ENCODE measurements at places on chromosomes 12 and 14.

GRCh38 chr12:79098530-79098929 lies 234.0 kb downstream of the SYT1 start:
- no peak for DNase-seq

- DNase-seq = no peak
Measured at GRCh38 chr14:58143106-58143505, 8.9 kb downstream of the ARMH4 start.

- peak; percentile 52 for DNase-seq
Measured at GRCh38 chr12:49288412-49288853, 6.5 kb upstream of the PRPH start.

- no peak for DNase-seq
Measured at GRCh38 chr12:33245434-33245833, 194.2 kb downstream of the SYT10 start.

- no peak for DNase-seq
Measured at GRCh38 chr14:31957565-31957964, 119.5 kb upstream of the ARHGAP5 start.

DNA sequence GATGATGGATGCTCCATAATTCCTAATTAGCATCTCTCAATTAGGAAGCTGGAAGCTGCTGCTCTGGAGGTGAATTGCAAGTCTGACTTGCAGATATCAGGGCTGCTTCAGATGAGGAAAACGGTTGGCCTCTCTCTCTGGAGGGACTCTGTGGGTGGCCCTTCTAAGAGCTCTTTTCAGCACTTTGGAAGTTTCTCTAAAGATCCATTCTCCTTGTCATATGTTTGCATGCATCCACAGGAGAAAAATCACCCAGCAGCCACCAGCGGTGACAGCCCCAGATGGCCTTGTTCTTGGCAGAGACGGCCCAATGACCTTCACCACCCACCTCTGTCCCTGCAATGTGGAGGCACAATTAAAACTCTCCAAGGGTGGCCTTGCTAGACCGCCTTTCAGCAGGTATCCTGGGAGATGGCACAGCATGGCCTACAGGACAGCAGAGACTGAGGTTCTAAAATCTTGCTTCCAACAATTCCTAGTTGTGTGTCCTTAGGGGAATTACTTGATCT lies 42.3 kb downstream of the KSR2 start:
- no peak for DNase-seq

- peak; percentile 52 for DNase-seq
Measured at GRCh38 chr12:89160716-89161123, 191.6 kb downstream of the DUSP6 start.

DNA sequence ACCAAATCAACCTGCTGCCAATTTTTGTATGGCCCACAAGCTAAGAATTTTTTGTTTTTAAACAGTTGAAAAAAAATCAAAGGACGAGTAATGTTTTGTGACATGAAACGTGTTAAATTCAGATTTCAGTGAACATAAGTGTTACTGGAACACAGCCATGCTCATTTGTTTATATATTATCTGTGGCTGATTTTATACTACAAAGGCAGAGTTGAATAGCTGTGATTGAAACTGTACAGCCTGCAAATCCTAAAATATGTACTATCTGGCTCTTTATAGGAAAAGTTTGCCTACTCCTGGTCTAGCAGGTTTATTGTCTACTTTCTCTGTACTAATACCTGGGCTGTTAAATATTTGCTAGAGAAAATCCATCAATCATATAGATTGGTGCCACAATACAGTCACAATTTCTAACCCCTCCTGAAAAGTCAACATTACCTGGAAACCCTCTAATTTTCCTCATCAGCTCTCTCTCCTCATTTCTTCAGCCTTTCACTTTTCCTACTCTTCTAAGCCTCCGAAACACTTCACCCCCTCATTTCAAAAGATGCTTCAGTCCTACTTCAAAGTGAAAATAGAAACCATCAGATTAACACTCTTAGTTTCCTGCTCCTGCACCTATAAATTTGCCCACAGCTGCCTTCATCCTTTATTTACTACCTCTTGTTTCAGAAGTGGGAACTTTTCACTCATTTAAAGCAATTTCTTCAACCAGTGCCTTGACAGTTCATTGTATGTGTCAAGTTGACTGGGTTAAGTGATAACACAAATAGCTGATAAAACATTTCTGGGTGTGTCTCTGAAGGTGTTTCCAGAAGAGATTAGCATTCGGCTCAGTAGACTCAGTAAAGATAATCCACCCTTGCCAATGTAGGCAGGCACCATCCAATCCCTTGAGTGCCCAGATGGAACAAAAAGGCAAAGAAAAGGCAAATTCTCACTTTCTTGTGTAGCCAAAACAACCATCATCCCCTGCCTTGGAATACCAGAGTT lies 18.0 kb upstream of the C2CD5 start:
- no peak for DNase-seq

DNA sequence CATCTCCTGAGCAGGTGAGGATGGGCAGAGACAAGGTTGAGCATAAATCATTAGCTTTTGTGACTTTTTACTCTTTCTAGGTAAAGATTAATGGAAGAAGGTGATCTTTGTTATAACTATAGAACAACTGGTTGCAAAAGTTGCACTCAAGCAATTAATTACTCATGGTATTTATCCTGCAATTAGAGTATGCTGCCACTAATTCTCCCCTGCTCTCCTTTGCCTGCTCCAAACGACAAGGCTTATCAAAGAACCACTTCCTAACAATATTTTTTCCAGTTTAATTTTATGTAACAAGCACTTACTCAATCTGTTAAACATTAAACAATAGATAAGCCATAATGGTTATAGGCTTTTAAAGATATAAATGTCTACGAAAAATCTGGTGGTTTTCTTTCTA lies 189.9 kb upstream of the PELI2 start:
- no peak for DNase-seq

- DNase-seq = no peak
Measured at GRCh38 chr14:68501614-68502052, 291.2 kb downstream of the ZFP36L1 start.

DNA sequence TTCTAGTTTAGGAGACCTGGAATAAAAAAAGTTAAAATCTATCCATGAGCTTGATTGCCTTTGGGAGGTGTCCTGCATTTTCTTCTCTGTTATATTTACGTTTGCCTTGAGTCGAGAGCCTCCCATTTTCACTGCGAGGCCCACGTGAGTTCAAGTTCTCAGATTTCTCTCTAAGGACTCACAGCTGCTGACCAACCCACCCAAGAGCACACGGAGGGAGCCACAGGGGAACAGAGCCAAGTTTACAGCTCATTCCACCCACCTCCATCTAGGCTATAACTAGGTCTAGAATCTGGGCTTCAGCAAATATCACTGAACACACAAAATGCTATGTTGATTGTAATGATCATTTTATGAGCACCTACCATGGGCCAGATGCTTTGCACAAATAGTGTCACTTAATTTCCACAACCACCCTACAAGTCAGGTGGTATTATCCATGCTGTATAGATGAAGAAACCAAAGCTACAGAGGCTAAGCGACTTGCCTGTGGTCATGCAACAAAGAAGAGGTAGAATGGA lies 16.7 kb downstream of the ALDH1L2 start:
- no peak for DNase-seq

DNA sequence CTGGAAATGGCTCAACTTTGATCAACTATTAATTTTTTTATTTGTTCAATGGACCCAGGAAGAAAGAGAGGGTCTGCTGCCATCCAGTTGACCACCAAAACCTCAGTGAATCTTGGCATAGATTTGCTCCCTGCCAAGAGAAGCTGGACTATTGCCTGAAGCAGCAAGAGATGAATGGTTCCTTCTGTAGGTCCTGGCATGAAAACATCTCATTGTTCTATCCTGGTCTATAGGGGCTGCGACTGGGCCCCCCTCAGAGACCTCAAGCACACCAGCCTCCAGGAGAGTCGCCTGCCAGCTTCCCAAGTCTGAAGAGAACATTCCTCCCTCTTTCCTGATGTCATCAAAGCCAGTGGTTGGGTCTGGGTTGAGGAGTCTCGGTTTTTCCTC lies 204.9 kb downstream of the TMX1 start:
- DNase-seq = no peak

DNA sequence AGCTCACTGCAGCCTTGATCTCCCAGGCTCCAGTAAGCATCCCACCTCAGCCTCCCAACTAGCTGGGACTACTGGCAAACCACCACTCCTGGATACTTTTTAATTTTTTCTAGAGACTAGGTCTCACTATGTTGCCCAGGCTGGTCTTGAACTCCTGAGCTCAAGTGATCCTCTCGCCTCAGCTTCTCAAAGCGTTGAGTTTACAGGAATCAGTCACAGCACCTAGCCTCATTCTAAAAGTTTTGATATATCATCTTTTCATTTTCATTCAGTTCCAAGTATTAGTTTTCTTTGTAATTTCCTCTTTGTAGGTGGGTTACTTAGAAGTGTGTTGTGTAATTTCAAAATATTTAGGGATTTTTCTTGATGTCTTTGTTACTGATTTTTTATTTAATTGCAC lies 9.6 kb downstream of the CBX5 start:
- no peak for DNase-seq

DNA sequence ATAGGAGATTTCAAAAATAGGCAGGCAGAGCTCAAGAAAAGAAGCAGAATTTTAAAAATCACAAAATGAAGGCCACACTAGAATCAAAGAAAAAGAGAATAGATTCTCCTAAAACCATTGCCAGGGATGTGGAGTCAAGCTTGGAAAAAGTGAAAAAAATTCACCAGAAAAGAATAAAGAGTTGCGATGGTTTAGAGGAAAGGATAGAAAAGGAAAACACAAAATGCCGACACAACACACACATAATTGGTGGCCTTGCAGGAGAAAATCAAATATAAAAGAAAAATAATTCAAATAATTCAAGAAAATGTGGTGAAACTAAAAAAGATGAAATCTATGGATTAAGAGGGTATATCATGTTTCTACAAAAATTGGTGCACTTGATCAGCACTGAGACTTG lies 181.6 kb upstream of the C14orf180 start:
- DNase-seq = no peak

DNA sequence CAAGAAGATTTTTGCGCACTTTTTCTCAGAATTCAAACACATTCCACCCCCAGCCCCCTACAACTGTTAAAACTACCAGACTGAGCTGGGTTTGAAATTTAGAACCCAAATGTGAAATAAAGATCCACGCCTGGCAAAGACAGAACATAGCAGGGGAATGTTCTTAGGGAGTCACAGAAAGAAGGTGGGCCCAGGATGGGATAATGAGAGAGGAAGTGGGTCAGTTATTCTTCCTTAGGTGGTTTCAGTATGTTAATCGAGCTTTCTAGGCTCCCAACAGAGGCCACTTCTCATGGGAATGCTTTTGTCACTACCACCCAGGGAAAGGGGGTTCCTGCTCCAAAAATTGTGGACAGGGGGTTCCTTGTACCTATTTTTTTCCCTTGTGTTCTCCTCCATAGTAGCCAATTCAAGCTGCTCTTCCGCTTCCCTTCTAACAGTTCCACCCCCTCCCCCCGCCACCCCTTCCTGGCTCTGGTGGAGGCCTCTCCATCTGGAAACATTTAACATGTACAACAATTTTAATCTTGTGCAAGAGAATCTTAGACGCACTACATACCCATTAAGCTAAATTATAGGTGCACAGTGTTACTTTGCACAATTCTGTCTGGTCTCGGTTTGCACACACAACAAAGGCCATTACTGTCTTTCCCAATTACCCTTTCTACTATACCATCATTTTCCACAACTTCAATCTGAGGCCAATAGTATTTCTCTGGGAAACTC lies 218.1 kb downstream of the MON2 start:
- no peak for DNase-seq

GRCh38 chr14:79840103-79840502 lies 371.2 kb downstream of the DIO2 start:
- DNase-seq = no peak

DNA sequence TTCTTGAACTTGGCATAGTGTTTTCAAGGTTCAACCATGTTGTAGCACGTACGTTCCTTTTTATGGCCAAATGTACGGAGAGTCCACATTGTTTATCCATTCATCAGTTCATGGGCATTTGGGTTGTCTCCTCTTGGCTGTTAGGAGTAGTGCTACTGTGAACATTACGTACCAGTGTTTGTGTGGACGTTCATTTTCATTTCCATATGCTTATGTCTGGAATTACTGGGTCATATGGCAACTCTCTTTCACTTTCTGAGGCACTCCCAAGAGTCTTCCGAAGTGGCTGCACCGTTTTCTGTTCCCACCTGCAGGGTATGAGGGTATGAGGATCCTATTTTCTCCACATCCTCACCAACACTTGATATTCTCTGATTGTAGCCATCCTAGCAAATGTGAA lies 49.1 kb upstream of the TSPAN9 start:
- DNase-seq = no peak

DNA sequence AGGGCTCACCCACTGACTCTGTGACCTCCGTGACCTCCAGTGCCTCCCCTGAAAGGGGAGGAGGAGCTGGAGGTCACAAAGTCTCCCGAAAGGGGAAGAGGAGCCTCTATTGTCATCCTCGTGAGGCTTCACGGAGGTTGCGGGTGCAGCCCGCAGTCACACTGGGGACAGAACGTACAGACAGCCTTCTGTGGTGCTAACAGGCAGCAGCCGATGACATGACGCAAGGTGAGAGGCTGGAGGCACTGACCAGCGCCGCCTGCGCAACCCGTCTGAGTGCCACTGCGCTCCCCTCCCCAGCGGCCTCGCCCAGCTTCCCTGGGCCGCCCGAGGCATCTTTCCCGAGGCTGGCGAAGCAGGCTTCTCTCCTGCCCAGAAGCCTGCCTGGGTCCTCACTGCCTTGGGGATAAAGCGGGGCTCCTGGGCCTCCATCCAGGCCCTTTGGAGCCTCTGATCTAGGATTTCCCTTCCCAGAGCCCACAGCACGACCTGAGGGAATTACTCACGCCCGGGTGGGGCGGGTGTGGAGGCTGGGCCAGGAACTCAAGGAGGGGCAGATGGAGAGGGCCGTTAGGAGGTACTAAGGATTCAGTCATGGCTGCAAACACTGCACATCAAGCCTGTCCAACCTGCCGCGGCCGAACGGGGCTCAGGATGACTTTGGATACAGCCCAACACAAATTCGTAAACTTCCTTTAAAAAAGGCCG lies 12.3 kb upstream of the LBHD2 start:
- no peak for DNase-seq

Measured in activated T-cell treated with anti-CD3 and anti-CD28 coated beads for 48 hours (primary cell).